ENCODE measurements at places on chromosomes 2 and 18. TPM values are rescaled to one million over a fixed set of nuclear protein-coding genes. Genes with fewer than 3 reads are reported as not detected.

USP37 gene
- 7.7 TPM for total RNA-seq

GRCh38 chr2:217964275-217965161, 38.3 kb downstream of the TNS1 start:
- H3K36me3 ChIP-seq, result no peaks in the 10 kb centered on the region
- no peak for DNase-seq
- H3K4me1 ChIP-seq, result no peaks in the 10 kb centered on the region
- H3K27ac ChIP-seq, result no peak overlapping the region
- no peak overlapping the region for H3K4me3 ChIP-seq
- no peaks in the 10 kb centered on the region for H3K27me3 ChIP-seq

DNA sequence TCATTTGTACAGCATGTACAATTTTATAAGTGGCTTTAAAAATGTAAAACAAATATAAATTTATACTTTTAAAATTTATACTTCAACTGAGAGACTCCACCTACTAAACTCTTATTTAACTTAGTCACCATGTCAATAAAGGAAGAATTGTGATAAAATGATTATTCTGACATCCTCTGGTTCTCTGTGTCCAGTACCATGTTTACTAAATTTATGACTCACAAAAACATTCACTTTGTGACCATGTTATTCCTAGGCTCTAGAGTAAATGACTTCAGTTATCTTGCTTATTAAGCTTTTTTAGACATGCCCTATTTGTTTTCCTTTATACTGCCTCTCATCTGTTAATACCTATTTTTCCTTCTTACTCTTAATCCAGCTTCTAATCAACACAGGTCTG, 959.6 kb upstream of the SLC39A10 start:
- DNase-seq, result no peak
- H3K27me3 ChIP-seq, result no peaks in the 10 kb centered on the region
- H3K4me1 ChIP-seq, result no peaks in the 10 kb centered on the region
- no peak overlapping the region for H3K27ac ChIP-seq

- H3K27ac ChIP-seq, result no peak overlapping the region
- DNase-seq, result no peak
- no peak overlapping the region for H3K4me3 ChIP-seq
- peaks cover 2% of the 10 kb centered on the region for H3K27me3 ChIP-seq
- H3K4me1 ChIP-seq, result no peaks in the 10 kb centered on the region
Observed at GRCh38 chr18:473802-474201, 26.7 kb downstream of the COLEC12 start.

SERPINB13 gene
- total RNA-seq, result not detected

- no peak for DNase-seq
- no peak overlapping the region for H3K4me3 ChIP-seq
- no peaks in the 10 kb centered on the region for H3K27me3 ChIP-seq
- H3K36me3 ChIP-seq, result no peaks in the 10 kb centered on the region
Observed at GRCh38 chr2:36801088-36801487, 104.6 kb downstream of the VIT start.

GRCh38 chr2:85179541-85179940, 46.3 kb downstream of the TCF7L1 start:
- no peak overlapping the region for H3K4me3 ChIP-seq
- no peak overlapping the region for H3K27ac ChIP-seq
- peaks cover 13% of the 10 kb centered on the region for H3K4me1 ChIP-seq
- H3K36me3 ChIP-seq, result no peaks in the 10 kb centered on the region

- H3K36me3 ChIP-seq, result no peaks in the 10 kb centered on the region
- no peaks in the 10 kb centered on the region for H3K4me1 ChIP-seq
- no peak overlapping the region for H3K4me3 ChIP-seq
- H3K27me3 ChIP-seq, result no peaks in the 10 kb centered on the region
Observed at GRCh38 chr18:8978394-8978793, 124.1 kb upstream of the NDUFV2 start.

All from liver (tissue), 10 donors.